Kidney glomerular epithelial cell (primary cell): ENCODE measurements at places on chromosomes 5 and 9.

DNA sequence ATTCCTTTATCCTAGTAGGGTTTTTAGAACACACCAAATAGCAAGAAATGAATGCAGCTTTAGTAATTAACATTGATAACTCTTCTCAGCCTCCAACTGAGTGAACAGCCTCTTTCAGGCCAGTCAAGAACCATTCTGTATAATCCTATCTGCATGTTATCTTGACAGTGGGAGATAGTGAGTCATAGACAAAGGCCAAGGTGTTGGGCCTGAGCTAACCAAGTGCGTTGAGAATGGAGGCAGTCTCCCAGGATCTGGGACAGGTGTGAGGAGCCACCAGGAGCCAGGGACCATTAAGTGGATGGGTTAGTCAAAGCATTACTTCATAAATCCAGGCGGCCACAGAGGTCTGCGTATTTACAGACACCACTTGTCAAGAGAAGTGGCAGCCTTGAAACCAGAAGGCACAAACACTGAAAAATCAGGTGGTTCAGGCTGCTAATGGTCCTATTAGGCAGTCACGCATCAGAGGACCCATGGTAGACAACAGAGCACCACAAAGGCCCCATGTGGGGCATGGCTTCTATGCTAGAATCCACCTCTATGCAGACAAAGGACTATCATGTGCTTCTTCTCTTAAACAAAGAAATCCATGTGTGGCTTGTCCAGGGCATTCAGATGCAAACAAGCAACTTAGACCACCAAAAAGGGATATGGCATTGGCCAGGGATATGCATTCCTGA, 409.7 kb upstream of the PIK3R1 start:
- DNase-seq, result no peak

DNA sequence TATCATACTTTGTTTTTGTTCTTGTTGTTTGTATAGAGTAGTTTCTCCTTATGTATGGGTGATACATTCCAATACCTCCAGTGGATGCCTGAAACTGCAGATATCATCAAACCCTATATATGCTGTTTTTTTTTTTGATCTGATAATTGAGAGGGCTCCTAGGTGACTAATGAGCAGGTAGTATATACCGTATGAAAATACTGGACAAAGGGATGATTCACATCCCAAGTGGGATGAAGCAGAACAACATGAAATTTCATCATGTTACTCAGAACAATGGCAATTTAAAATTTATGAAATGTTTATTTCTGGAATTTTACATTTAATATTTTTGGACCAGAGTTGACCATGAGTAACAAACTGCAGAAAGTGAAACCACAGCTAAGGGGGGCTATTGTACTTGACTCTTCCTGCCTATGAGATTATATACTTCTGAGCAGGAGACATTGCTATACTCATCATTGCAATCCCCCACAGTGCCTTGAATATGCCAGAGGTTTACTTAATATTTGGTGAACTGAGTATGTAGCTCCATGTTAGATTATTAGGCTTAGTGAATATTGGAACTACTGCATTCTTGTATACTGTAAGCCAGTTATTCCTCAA, 258.7 kb upstream of the FBXL7 start:
- DNase-seq, result no peak

DNA sequence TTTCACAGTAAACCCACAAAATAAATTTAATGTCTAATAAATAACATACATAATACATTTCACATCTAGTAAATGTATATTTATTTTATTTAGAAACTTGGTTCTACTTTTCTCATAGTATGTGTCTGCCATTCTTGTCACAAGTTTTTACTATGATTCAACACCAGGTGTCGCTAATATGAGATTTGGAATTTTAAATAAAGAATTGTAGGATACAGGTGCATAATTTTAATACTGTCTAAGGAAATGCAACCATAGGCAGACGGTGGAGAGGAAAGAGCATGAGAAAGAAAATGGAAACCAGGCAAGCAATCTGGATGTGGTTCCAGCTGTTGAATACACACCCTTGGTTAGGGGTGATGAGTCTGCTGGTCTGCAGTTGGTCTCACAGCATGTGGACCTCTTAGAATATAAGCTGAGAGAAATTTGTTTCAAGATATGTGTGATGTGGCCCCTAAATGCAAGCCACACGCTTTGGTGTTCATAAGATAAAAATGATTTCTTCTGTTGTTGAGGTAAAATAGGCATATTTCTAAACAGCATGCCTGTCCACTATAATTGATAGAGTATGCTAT, 114.7 kb upstream of the TXNDC8 start:
- peak; percentile 13 for DNase-seq

- DNase-seq, result no peak
These were observed 116.0 kb upstream of the LMX1B start for GRCh38 chr9:126497660-126498275.

- peak; percentile 7 for DNase-seq
These were observed 12.7 kb downstream of the ABLIM3 start for GRCh38 chr5:149153751-149154610.

DNA sequence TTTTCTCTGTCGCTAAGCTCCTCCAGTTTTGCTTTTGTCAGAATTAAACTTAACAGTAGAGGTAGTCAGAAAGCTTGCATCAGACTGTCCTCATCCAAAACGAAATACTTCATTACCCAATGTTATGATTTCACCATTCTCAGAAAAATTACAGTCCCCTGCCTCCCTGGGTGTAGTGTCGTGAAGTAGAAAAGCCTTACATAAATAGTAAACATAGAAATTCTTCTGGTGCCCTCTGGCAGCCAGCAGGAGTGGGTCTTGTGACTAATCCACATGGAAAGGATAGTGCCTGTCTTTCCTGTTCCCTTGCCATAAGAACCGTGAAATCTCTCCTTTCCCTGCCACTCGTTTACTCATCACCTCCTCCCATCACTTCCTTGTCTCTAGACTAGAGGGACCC, 230.6 kb downstream of the GNA14 start:
- DNase-seq, result no peak

DNA sequence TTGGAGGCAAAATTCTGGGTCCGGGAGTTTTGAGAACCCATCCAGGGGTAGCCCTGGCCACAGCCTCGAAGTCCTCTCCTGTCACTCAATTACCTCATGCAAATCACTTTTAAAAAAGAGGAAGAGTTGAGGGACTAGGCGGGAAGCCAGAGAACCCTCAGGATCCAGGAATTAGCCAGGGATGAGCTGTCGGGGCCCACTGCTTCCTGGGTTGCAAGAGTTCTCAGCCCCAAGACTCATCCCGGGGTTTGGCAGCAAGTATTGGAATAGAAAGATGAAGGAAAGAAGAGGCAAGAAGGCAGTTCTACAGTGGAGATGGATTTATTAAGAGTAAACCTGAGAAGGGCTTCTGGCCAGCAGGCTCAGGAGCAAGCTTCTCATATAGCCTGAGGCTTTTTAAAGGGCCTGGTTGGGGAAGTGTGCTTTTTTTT, 25.6 kb downstream of the C9orf50 start:
- no peak for DNase-seq

DNA sequence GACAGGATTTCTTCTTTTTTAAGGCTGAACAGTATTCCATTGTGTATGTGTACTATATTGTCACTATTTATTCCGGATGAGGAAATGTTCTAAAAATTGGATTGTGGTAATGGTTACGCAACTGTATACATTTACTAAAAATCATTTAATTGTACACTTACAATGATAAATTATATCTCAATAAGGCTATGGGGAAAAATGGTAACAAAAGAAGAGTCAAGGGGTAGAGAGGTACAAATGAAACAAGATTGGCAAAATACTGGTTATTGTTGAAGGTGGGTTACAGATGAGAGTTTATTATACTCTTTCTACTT, 62.3 kb upstream of the TNFAIP8 start:
- DNase-seq, result no peak

- no peak for DNase-seq
These were observed 1.2 kb downstream of the N4BP3 start for GRCh38 chr5:178114325-178115135.

DNA sequence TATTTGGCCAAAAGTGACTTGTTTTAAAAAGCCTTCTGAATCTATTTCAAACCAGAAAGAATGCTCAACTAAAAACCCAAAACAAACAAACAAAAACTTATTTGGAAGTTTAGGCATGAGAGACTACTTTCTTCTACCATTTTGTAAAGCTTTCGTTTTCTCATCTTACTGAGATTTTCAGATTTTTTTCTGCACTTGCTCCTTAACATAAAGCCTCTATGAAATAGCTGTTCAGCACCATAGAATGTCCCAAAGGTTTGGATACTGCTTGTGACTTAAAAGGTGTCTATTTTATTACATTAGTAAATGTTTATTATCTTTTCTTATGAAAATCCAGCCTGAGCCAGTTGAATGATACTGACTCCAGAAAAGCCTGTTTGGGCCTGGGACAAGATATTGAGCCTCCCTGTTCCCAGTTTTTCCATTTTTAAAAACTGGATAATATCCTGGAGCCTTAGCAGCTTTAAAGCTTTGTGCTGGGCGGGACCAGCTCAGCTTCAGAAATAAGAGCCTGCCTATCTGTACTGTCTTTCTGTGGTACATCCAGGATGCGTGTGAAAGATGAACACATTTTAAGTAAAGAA, 292.6 kb downstream of the ZSWIM6 start:
- DNase-seq, result no peak

- DNase-seq, result no peak
These were observed 11.1 kb downstream of the CAMSAP1 start for GRCh38 chr9:135896205-135896604.

DNA sequence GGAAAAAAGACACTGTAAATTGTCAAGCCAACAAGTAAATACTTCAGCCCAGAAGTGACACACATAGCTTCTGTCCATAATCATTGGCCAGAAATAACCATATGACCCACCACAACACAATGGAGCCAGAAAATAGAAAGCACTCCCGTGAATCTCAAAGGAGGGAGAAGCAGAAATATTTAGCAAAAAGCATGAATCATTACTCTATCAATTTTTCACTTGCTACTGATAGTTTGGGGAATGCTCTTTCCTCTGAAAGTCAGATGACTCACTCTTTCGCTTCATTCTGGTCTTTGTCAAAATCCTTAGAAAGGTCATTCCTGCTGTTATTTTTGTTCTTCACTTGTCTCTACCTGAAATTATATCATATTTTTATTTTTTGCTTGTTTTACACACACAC, 312.6 kb downstream of the TMEM232 start:
- peak; percentile 9 for DNase-seq

DNA sequence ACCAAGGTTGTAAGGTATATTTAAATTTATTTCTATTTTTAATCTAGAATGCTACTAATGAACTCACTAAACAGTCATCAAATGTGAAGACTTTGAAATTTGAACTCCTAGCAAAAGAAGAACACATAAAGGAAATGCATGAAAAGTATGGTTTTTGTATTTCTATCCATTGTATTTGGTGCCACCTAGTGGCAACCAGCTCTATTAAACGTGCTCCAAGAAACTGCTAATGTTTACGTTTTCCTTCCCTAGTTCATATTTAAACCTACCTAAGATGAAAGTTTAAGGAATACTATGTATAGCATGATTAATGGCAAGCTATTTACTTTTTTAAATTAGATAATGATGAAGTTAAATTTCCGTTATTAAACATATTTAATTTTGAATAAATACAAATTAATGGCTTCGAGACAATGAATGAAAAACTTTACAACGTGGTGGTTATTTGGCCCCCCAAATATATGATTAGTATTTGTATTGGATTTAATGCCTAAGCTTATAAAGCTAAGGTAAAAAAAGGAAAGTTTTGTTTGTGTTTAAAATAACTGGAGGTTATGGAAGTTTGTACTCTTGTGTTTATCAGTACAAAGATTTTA, 115.9 kb upstream of the SH3GL2 start:
- DNase-seq, result peak; percentile 70

DNA sequence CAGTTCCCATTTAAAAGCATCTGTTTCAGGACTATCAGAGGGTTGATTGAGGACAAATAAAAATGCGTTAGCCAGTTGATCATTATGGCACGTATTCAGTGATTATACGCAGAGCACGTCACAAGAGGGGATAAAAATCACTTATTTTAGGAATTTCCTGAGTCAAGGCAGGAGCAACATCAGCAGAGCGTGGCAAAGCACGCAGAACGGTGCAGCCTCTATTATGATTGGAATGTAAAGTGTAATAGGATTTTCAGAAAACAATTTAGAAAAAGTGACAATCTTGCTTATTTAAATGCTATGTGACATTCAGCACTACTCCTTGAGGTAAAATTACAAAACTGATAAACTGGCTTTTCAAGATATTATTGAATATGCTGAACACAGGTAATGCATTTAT, 413.6 kb upstream of the DAP start:
- DNase-seq, result peak; percentile 23

- no peak for DNase-seq
These were observed 82.0 kb downstream of the UGCG start for GRCh38 chr9:111978616-111979015.

GRCh38 chr5:164139423-164139822, 634.0 kb downstream of the MAT2B start:
- no peak for DNase-seq

DNA sequence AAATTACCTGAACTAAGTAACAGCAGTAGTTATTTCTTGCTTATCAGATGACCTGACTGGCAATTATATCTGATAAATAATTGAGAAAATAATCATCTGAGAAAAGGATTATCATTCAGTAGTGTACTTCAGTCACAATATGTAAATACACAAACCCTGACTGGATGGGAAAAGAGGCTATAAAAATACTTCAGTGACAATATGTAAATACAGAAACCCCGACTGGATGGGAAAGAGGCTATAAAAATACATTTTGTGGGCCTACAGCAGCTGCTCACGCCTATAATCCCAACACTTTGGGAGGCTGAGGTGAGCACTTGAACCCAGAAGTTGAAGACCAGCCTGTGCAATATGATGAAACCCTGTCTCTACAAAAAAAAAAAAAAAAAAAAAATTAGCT, 11.1 kb downstream of the UBAP2 start:
- no peak for DNase-seq

DNA sequence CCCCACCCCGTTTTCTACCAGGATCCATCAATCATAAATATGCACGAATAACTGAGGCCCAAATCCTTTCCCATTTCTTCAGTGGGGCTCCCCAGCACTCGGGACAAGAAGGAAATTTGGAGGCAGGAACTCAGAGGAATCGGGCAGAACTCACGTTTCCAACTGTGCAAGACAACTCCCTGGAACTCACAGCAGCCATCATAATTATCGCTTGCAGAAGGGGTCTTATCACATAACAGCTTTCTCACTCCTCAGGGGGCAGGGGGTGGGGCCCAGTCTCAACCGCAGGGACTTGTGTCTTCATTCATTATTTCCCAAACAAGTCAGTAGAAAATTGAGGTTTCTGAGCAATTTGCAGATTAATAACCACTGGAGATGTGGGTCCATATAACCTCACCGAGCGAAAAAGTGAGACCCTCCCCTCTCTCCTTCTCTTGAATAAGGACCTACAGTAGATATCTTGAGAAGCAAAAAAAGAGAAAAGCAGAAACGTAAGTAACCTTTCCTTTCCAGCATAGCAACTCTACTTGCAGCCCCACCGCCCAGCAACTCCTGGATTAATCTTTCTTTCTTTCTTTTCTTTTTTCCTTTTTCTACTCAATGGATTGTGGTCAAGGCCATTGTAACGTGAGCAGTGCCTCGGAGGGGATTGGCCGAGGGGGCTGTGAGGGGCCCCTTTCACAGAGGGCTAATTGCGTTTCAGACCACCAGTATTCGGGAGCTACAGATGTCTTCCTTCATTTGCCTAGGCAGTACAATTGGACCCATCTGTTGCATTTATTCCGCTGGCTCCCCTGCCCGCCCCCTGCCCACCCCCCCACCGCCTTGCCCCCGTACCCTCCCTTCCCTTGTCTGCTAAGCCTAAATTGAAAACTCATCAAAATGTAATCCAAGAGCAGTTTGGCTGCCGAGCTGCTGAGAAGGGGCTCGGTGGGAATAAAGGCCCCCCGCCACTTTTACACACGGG, 24.7 kb upstream of the TIFAB start:
- DNase-seq, result no peak

- no peak for DNase-seq
These were observed 119.4 kb downstream of the IRX1 start for GRCh38 chr5:3715062-3715461.
